ENCODE measurements at places on chromosomes 16 and 17. TPM values are rescaled to one million over a fixed set of nuclear protein-coding genes. Genes with fewer than 3 reads are reported as not detected.

The CLDN9 gene
- total RNA-seq: not detected

The TNFRSF13B gene
- total RNA-seq: not detected

The TP53TG3D gene
- not detected for total RNA-seq

The EIF3C gene
- 494 TPM for total RNA-seq

The C17orf50 gene
- total RNA-seq: not detected

The LDHD gene
- 2.3 TPM for total RNA-seq

The CCNF gene
- total RNA-seq: 1.3 TPM

The SLC6A4 gene
- total RNA-seq: not detected

The KRT39 gene
- total RNA-seq: not detected

The PRAC2 gene
- total RNA-seq: not detected

The CTRL gene
- 1.2 TPM for total RNA-seq

The KDM6B gene
- 21.0 TPM for total RNA-seq

The PDILT gene
- total RNA-seq: not detected

The NOXO1 gene
- total RNA-seq: not detected

The PLK1 gene
- 0.67 TPM for total RNA-seq

The KRTAP2-3 gene
- not detected for total RNA-seq

The WSCD1 gene
- total RNA-seq: 4.2 TPM

The CRHR1 gene
- not detected for total RNA-seq

The C16orf96 gene
- 0.09 TPM for total RNA-seq

The TM4SF5 gene
- not detected for total RNA-seq

The FAM117A gene
- total RNA-seq: 11.1 TPM

The CPHXL2 gene
- total RNA-seq: not detected

The TMED6 gene
- total RNA-seq: 0.57 TPM

The ORMDL3 gene
- 43.2 TPM for total RNA-seq

The MYH1 gene
- total RNA-seq: not detected

The KRTAP3-3 gene
- total RNA-seq: not detected

The REXO5 gene
- 2.2 TPM for total RNA-seq

The SCNN1B gene
- total RNA-seq: 4.5 TPM

The ABCA8 gene
- 78.7 TPM for total RNA-seq

The GRIN2C gene
- total RNA-seq: 0.65 TPM

The NPB gene
- 0.46 TPM for total RNA-seq

The FBXW10 gene
- 0.14 TPM for total RNA-seq

The SLC4A1 gene
- total RNA-seq: 1.5 TPM
